ENCODE measurements at places on chromosomes 7 and 10. TPM values are rescaled to one million over a fixed set of nuclear protein-coding genes. Genes with fewer than 3 reads are reported as not detected.

KIF20B gene
- total RNA-seq = 39.9 TPM

HHEX gene
- 91.5 TPM for total RNA-seq

DGKI gene
- total RNA-seq = not detected

RP9 gene
- 30.9 TPM for total RNA-seq

MRC1 gene
- not detected for total RNA-seq

OGDHL gene
- total RNA-seq = 1.0 TPM

PKD1L1 gene
- 0.49 TPM for total RNA-seq

PNLIPRP2 gene
- not detected for total RNA-seq

RFC2 gene
- total RNA-seq = 38.6 TPM

ADIRF gene
- not detected for total RNA-seq

WASL gene
- total RNA-seq = 37.5 TPM

ZNF365 gene
- total RNA-seq = 4.0 TPM

BCL7B gene
- 37.8 TPM for total RNA-seq

ASB4 gene
- 0.47 TPM for total RNA-seq

UNCX gene
- not detected for total RNA-seq

NPS gene
- not detected for total RNA-seq

C7orf33 gene
- not detected for total RNA-seq
